Mesenteric fat pad (tissue), 1 donor: ENCODE measurements at places on chromosomes 1 and 21.

DNA sequence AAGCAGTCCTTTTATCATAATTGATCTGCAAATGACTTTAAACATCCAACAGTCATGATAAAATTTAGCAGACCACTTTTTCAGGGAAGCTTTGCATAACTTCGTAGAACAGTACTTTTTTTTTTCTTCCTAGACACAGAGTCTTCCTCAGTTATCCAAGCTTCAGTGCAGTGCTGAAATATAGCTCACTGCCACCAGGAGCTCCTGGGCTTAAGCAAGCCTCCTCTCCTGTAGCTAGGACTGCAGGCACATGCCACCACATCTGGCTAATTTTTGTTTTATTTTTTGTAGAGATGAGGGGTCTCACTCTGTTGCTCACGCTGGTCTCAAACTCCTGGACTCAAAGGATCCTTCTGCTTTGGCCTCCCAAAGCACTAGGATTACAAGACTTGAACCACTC, 3.8 kb downstream of the F13B start:
- DNase-seq: no peak

DNA sequence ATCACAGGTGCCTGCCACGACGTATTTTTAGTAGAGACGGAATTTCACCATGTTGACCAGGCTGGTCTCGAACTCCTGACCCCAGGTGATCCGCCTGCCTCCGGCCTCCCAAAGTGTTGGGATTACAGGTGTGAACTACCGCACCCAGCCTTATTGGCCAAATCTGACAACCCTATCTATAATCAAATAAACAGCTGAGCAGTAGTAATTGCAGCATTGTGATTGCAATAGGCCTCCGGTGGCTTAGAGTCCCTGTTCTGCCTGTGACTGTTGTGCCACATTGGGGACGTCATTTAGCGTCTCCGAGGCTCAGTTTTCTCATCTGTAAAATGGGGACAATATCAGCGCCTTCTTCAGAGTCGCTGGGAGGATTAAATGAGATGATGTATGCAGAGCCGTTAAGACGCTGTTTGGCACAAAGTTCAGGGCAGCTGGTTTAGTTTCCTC, 569 bp upstream of the CAPN2 start:
- no peak for DNase-seq

- no peak for DNase-seq
Measured at GRCh38 chr21:34571994-34572393, 42.9 kb downstream of the RCAN1 start.

DNA sequence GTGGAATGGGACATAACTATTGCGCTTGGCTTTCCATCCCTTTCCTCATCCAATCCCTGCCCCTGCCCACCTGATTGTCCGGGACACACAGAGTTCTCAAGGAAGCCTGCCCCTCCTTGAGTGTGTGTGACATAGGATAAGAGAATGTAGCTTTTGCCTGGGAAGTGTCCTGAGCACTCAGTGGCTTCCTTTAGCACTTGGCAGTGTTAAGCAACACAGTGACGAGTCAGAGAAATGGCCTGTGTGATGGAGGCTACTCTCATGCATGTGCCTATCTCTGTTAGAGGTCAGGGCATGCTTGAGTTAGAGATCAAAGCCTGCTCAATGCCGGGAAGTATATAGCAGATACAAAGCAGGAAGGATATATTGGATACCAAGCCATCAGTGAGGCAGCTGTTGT, 289.5 kb downstream of the SIPA1L2 start:
- DNase-seq: no peak

DNA sequence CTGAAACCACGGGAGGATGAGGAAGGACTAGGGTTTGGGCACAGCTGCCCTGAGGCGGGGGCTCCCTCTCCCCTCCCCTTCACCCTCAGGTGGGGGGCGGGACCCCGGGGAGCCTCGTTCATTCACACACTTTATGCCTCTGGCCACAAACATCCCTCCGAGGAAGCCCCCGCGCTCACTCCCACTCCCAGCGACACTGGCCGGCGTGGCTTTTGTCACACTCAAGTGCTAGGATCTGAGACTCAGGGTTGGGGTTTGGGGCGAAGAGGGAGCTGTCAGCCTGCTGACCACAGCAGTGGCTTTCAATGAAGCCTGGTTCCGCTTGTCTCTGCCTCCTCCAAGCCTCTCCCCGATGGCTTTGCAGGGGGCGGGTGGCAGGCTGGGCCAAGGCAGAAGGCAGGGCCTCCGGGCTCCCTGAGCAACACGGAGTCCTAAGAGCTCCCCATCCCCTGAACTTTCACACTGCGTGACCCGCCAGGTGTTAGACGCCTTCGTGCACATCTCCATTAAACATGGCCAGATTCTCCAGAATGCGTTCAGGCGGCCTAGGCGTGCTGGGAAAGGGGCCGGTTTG, 178.1 kb downstream of the NPHP4 start:
- no peak for DNase-seq

DNA sequence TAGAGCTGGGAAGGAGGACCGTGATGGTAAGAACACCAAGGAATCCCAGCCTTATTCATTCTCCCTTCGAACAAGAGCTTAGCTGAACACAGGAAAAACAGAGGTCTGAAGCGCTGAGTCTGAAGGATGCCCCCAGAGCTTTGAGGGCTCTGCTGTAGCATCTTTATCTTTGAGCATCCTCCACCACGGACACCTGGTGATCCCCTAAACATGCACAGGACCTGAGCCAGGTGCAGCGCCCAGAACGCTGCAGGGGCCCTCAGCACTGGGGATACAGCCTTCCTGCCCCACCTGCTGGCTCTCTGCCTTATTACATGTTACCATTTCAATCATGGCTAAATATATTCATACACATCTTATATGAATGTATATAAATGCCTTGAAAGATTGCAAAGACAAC, 7.7 kb upstream of the GPATCH4 start:
- no peak for DNase-seq

GRCh38 chr1:56535362-56535761, 44.0 kb downstream of the PLPP3 start:
- no peak for DNase-seq

GRCh38 chr1:182735343-182735742, 51.0 kb upstream of the RGS8 start:
- DNase-seq: no peak

DNA sequence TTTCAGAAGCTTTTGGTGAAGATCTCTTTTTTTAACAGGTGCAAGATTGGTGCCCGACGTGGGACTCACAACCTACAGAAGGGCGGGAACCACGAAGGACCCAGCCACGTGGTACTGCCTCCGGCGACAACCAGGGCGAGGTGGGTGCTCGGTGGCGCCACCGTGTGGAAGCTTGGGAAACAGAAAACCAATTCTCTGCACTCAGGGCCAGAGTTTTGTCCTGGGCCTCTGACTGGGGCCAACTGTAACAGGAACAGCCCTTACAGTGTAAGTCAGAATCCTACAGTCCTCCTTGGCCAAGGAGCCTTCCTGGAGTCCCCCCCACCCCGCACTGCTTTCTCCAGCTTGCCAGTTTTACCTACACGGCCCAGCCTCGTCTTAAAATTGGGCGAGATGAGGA, 11.6 kb upstream of the S100A7A start:
- DNase-seq: no peak

DNA sequence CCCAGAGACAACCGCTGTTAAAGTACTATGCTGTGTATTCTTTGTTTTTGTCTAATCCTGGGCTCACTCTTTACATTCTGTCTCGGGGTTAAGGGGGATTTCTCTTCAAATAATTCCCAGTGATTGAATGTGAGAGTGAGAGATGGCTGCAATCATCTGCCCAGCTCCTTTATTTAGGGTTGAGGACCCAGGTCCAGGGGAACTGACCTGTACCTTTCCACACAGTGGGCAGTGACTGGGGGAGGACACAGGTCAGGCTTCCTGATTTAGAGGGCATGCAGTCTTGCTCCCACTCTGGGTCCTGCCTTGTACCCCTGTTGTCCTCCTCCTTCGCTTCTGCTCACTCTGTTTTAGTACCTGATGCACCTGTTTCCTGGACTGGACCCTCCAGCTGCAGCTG, 22.0 kb downstream of the PHGDH start:
- no peak for DNase-seq

DNA sequence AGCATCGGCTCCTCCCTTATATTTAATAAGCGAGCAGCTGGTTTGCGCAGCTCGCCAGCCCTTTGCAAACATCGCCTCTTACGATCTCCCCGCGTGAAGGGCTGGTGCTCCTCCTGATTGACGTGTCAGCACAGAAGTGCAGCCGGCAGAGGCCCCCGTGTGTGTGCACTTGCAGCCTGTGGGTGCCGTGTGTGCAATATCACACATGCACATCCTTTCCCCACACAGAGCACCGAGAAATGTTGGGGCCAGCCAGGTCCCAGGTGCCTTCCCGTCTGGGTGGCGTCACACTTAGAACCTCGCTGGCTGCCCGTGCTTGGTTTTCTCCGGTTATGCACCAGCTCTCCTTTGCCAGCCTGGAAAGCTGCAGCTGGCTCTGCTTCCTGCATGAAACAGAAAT, 126.6 kb upstream of the AJAP1 start:
- peak; percentile 43 for DNase-seq

- DNase-seq: no peak
Measured at GRCh38 chr1:114134518-114134917, 19.2 kb downstream of the SYT6 start.

- peak; percentile 64 for DNase-seq
Measured at GRCh38 chr1:211484755-211485479, 7.0 kb downstream of the RD3 start.

- no peak for DNase-seq
Measured at GRCh38 chr1:93358293-93358692, 12.6 kb downstream of the DR1 start.

GRCh38 chr1:68338081-68338480, 105.8 kb upstream of the WLS start:
- no peak for DNase-seq

GRCh38 chr1:64176659-64177058, 26.8 kb upstream of the UBE2U start:
- no peak for DNase-seq

DNA sequence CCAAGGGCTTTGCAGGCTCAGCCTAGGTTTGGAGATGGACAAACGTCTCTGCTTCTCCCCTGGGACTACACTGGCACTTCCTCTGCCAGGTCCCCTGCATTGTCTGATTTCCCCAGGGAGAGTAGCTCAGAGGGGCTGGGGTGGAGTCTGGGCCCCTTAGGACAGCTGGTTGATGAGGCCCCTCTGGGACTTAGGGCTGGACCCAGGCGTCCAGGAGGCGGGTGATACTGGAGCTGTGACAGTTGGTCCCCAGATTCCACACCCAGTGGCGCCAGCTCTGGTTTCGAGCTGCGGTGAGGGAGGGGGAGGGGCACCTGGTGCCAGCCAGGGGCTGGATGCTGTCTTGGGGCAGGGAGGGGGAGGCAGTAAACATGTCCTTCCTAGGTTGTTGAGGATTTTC, 7.4 kb upstream of the MEX3A start:
- no peak for DNase-seq

GRCh38 chr1:190491404-190491803, 13.7 kb upstream of the BRINP3 start:
- no peak for DNase-seq

GRCh38 chr1:2788506-2789163, 12.9 kb downstream of the TTC34 start:
- DNase-seq: no peak

DNA sequence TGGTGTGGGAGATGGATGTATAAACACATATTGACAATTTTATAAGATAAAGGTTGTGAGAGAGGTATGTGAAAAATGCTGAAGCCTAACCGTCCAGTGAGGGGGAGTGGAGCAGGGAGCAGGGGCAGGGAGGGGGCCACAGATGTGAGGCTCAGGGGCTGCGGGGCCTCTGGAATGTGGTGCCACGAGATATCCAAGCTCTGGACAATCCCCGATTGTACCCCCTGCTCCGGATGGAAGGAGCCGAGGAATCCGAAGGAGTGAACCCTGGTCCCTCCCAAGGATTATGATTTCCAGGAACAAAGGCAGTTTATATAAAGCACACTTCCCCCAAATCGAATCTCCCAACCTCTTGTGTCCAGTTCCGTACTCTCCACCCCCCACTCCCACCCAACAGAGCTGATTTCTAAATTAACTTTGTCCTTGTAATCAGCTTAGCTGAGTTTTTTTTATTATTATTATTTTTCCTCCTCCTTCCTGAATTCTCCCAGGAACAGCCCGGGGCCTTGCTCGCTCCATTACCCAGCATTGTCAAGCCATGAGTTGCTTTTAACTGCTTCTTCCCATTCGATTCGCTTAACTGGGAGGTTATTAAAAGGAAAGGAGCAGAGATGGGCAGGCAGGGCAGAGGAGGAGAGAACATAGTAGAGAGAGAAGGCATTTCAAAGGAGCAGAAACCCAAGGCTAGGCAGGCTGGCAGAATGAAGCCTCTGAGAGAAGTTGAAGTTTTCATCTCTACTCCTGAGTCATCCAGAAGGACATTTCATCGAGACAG, 9.4 kb downstream of the KIRREL1 start:
- DNase-seq: no peak

DNA sequence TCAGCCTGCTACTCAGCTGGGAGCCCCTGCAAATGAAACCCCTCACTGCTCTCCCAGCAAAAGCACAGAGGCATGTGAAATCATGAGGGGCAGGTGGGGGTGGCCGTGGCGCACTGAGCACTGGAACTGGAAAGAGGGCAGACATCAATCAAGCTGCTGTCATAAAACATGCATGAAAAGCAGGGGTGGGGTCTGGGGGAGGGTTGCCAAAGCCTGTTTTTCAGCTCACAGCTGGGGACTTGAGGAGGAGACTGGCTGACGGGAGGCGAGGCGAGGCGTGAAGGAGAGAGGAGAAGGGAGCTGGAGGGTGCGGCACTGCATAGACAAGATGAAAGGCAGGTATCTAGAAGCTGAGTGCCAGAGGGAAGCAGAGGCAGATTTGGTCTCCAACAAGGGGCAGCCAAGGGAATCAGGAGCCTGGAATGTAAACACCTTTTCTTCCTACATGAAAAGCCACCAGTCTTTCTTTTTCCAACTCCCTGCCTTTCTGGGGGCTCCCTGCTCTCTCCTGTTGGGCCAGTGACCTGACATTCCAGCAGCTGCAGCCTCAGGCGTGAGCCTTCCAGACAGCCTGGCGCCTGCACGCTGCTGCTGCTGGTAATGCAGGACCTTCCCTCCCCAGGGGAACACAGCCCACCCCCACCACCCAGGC, 87.0 kb downstream of the NMNAT2 start:
- no peak for DNase-seq
